ENCODE measurements at places on chromosomes 6 and 20.

GRCh38 chr6:168276576-168277273 is 42.9 kb downstream of the DACT2 start:
- DNase-seq, result no peak

DNA sequence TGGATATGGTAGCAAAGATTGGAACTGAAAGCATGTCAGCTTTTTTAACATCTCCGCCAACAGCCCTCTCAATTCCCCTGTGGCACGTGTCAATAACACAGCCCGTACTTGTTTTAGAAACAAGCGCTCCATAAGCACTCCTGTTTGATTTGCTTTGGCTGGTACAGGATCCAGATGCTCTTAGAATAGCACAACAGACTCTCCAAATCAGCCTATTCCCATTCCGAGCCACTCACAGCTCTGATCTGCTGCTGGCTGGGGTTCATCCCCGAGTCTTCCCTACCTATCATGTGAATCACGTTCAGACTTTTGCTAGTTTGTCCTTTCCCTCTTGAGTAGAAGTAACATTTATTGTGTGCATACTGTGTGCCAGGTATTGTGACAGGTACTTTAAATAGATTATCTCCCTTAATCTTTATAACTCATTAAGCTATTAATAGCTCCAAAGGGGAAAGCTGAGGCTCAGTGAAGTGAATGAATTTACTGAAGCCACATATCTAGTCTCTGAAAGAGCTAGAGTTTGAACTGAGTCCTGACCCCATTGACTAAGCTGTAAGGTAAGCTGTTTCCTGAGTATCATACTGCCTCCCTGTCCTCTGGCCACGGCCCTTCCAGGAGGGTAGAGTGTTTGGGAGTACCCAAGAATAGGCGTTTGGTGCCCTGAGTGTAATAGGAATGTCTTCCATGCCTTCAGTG is 46.7 kb downstream of the RALY start:
- no peak for DNase-seq

GRCh38 chr20:43821795-43822194 is 92.9 kb upstream of the TOX2 start:
- no peak for DNase-seq

- no peak for DNase-seq
Observed at GRCh38 chr6:125718109-125718508, 31.3 kb upstream of the HEY2 start.

DNA sequence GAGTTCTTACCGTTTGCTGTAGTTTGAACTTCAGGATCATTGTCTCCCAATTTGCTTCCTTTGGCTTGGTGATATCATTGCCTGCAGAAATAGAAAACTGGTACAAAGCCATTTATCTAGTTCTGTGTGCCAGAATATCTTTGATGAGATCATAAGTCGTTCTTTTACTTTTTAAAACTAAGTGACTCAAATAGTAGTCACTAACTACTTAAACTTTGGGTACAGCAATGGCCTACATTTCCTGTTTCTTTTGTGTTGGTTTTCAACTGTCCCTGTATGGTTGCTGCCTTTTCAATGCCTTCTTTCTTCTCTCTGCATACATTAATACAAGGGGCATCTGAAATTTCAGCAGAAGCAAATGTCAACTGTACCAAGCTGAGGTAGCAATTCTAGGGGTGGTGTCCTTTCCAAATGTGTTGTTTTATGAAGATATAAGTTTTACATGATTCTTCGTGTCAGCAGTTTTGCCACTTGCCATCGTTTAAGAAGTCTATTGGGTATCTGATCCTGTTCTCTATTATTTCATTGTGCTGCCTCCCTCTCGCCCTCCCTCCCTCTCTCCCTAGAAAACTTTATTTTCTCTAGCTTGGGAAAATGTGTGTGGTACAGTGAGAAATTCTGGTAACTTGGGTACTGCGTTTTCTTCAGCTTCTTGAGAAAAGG is 238.5 kb downstream of the FARS2 start:
- no peak for DNase-seq

DNA sequence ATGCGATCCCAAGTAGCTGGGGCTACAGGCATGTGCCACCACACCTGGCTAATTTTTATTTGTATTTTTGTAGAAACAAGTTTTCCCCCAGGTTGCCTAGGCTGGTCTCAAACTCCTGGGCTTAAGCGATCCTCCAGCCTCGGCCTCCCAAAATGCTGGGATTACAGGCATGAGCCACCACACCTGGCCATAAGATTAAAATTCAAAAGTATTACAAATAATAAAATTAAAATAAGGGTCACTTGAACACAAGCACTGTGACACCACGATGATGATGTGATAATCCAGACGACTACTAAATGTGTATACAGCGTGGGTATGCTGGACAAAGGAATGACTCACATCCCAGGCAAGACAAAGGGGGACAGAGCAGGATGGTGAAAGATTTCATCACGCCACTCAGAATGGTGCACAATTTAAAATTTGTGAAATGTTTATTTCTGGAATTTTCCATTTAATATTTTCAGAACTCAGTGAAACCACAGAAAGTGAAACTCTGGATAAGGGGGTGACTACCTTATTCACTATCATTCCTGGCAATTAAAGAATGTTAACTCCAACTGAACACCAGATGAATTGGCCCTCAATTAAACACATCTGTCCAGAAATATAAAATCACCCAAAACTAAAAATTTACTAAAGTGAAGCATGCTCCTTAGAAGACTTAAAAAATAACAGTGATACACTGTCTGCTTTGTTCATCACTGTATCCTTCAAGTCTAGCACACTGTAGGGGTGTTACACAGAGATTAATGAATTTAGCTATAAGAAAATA is 13.1 kb downstream of the B4GALT5 start:
- no peak for DNase-seq

GRCh38 chr6:170285482-170285881 is 5.4 kb downstream of the DLL1 start:
- DNase-seq, result no peak

GRCh38 chr6:108164543-108164814 is 1.3 kb upstream of the NR2E1 start:
- no peak for DNase-seq

- DNase-seq, result peak; percentile 28
Observed at GRCh38 chr20:31967830-31968249, at the start of gene XKR7. Gene XKR7, plus strand, starts transcription at chr20:31968151. Its CDS starts 25 bp downstream, at chr20:31968176.

GRCh38 chr6:108983151-108983550 is 111.5 kb downstream of the SESN1 start:
- peak; percentile 16 for DNase-seq

GRCh38 chr6:30325150-30325872 is 1.4 kb upstream of the TRIM39 start:
- peak; percentile 50 for DNase-seq

GRCh38 chr20:56629464-56630085 is 469 bp downstream of the TFAP2C start:
- DNase-seq, result no peak

GRCh38 chr6:82415820-82416219 is 52.2 kb downstream of the TPBG start:
- DNase-seq, result no peak

DNA sequence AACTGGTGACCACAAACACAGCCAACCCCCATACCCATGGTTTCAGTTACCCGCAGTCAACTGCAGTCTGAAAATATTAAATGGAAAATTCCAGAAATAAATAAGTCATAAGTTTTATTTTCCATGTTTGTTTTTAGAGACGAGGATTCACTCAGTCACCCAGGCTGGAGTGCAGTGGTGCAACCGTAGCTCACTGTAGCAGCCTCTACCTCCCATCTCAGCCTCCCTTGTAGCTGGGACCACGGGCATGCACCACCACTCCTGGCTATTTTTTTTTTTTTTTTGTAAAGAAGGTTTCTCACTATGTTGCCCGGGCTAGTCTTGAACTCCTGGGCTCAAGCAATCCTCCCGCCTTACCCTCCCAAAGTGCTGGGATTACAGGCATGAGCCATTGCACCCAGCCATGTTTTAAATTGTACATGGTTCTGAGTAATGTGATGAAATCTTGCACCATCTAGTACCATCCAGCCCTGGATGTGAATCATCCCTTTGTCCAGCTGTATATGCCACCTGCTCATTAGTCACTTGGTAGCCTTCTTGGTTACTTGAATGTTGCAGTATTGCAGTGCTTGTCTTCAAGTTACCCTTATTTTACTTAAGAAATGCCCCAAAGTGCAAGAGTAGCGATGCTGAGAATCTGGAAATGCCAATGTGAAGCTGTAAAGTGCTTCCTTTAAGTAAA is 14.5 kb downstream of the CSNK2A1 start:
- DNase-seq, result no peak

DNA sequence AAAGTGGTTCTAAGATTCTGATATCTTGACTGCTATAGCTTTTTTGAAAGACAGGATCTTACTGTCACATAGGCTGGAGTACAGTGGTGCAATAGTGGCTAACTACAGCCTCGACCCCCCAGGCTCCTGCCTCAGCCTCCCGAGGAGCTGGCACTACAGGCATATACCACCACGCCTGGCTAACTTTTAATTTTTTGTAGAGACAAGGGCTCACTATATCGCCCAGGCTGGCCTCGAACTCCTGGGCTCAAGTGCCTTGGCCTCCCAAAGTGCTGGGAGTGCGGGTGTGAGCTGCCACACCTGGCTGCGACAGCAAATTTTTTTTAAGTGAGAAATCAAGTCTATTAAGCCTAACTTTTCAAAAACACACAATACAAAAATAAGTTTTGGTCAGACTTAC is 106.6 kb downstream of the NOL4L start:
- no peak for DNase-seq

GRCh38 chr20:63576311-63576710 is 2.3 kb upstream of the HELZ2 start:
- no peak for DNase-seq

DNA sequence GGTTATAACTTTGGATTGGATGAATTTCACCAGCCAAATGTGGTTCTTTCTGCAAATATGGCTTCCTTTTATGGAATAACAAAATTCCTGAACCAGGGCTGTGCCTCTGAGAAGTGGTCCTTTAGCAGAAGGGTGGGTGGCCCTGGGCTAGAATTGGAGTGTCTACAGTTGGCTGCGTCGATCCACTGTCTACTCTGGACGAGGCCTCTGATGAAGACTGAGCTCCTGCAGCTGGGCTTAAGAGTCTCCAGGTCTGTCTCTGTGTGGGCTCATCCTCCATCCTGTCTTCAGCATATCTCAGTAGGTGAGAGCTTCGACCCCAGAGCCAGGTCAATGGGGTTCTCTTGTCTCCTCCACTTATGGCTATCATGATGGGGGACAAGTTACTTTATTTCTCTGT is 166.3 kb upstream of the PMEPA1 start:
- DNase-seq, result no peak

- DNase-seq, result no peak
Observed at GRCh38 chr6:53250176-53251032, 98.3 kb downstream of the ELOVL5 start.

DNA sequence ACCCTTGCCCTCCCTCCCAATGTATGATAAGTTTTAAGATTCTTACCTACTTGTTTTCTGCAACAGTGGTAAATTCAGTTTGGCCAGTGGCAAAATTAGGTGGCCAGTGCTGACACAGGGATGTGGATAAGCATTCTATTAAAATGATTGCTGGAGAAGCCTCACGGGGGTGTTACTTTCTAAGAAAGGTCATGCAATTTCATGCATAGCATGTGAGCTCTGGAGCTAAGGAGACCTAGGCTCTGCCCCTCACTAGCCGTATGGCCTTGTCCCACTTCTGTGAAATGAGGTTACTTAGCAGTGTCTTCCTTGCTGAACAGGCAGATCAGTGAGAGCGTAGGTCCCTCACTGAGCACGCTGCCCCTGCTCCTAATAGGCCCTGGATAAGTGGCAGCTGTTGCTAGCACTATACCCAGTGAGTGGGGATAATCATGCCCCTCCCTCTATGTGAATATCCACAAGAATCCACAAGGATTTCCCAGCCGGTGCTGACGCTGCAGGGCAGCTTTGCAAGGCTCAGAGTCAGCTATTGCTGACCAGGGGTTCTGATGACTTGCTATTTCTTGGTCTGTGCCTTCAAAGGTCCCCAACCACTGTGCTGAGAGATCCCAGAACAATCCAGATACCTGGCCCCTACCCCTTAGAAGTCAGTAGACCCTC is 86.5 kb upstream of the MRPS10 start:
- DNase-seq, result no peak

GRCh38 chr6:15491255-15491985 is 171.4 kb downstream of the DTNBP1 start:
- peak; percentile 65 for DNase-seq

All from AML-193 (cell line).